NCI-H2081 treated with DMSO at 0.1 percent for 48 hours (cell line): ENCODE measurements at places on chromosomes 11 and 22.
A peak's percentile ranks its signal among the peaks of the same experiment; 100 is the strongest.

- no peak for DNase-seq
Observed at GRCh38 chr11:46698597-46698996, 1.8 kb downstream of the ARHGAP1 start.

GRCh38 chr11:118086913-118087768 lies at the start of gene SMIM35:
SMIM35 (minus strand) TSS chr11:118086963; CDS start chr11:118086757, 206 bp downstream.
- DNase-seq = no peak

GRCh38 chr11:28849053-28849452 lies 740.9 kb downstream of the METTL15 start:
- no peak for DNase-seq

GRCh38 chr22:11042116-11042515 lies 4485.9 kb upstream of the OR11H1 start:
- DNase-seq = no peak

DNA sequence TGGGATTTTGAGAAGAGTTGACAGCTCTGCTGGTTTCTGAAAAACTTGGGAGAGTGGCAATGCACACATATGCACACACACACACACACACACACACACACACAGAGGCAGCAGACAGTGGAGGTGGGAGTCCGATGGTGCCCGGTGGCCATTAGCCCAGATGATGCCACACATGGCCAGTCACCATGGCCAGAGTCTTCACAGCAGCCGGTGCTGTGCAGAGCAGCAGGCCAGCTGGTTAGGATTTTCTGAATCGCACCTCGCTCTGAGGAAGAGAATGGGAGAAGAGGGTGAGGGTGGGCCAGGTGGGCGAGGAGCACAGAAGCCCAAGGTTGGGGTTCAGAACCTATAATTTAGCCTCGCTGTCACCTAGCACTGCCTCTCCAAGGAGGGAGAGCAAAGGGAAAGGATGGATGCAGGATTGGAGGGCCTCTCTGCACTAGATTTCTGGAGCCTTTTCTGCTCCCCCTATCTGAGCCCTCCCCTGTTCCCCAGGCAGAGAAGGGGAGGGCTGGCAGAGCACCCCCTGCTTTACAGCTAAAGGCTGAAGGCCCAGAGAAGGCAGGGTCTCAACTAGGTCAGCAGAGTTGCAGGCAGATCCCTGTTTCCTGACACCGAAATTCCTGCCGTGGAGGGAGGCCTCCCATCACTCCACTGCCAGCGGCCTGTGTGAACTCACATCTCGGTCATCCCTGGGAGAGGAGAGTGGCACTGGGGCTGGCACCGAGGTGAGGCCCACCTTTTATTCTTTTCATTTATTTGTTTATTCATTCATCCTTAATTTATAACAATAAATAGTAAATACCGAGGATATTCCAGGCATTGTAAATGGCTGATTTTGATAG lies 25.8 kb upstream of the FXYD6 start:
- DNase-seq = no peak

DNA sequence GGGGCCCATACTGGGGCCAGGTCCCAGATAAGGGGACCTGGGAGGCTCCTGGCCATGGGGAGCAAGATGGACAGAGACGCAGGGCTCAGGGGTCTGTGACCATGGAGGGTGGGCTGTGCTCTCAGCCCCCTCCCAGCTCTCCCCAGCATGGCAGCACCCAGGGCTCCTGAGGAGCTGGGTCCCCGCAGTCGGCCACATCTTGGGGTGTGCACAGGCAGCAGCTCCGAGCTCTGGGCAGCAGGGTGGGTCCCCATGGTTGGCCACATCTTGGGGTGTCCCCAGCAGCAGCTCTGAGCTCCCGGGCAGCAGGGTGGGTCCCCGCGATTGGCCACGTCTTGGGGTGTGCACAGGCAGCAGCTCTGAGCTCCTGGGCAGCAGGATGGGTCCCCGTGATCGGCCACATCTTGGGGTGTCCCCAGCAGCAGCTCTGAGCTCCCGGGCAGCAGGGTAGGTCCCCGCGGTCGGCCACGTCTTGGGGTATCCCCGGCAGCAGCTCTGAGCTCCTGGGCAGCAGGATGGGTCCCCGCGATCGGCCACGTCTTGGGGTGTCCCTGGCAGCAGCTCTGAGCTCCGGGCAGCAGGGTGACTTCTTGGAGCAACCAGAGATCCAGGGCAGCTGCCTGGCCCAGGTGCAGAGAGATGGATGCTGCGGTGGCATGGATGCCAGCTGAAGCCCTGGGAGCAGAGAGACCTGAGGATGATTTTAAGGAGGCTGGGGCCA lies 18.3 kb upstream of the MUC5B start:
- no peak for DNase-seq

DNA sequence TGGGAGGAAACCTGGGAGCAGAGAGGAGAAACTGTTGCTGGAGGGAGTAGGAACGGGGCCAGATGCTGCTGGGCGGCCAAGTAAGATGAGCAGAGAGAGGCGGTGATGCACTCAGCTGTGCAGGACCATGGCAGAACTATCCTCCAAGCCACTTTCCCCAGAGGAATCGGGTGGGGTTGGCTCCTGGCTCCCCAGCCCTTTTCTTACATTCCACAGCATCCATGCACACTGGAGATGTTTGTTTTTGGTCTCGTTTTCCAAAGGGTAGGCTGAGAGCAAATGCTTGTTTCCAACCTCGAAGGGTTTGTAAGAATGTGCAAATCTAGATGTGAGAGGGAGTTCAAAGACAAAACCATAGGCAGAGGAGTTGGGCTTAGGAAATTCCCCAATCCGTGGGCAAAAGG lies 73.2 kb downstream of the DBX1 start:
- DNase-seq = no peak

- no peak for DNase-seq
Observed at GRCh38 chr11:98090861-98091505, 929.8 kb upstream of the CNTN5 start.

DNA sequence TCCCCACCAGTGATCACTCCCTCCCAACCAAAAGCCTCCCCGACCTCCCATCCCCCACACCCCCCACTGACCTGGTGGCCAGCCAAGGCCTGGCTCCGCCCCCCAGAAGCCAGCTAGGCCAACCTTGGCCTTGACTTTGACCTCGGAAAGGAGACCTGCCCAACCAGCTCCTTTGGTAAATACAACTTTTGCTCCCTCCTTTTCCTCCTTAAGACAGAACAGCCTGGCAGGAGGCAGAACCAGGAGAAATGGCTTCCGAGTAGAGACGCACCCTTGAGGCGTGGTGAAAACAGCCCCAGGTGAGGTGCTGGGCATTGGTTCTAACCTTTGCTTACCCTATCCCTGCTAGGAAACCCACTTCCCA lies 27.0 kb downstream of the PLEKHA7 start:
- no peak for DNase-seq

- DNase-seq = peak; percentile 71
Observed at GRCh38 chr22:17501679-17502285, 61.5 kb upstream of the SLC25A18 start.

GRCh38 chr22:47110817-47111443 lies 348.5 kb downstream of the TBC1D22A start:
- DNase-seq = no peak

DNA sequence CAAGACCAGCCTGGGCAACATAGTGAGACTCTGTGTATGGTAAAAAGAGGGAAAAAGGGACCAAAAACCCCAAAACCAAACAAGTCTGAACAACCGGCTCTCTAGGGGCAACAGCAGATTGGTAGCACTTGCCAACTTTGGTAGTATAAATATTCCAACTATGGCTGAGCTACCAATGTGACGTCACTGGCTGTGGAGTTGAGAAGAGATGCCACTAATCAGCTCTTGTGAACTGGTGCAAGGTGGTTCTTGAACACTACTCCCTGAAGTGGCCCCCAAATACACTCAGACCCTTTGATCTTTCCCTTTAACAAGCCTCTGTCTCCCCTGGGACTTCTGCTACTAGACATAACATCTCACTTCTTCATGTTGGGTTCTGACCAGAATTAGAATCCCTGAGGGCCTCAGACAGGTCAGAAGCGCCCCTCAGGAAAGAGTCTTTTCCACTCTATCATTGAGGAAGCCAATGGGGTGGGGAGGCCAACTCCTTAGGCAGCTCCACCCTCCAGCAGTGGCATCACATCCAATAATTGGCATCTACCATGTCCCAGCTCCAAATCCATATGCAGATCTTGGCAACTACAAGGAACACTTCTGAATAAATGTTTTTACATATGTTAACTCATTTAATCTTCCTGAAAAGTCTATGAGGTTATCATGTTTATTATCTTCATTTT lies 49.2 kb downstream of the RPL27A start:
- no peak for DNase-seq

GRCh38 chr22:21832291-21833290 lies 34.9 kb downstream of the MAPK1 start:
- DNase-seq = no peak

GRCh38 chr11:121452609-121453150 lies at the start of gene SORL1-AS1:
SORL1-AS1 (minus strand) TSS chr11:121452967.
- no peak for DNase-seq

GRCh38 chr11:117374316-117375055 lies 46.8 kb downstream of the CEP164 start:
- DNase-seq = no peak

DNA sequence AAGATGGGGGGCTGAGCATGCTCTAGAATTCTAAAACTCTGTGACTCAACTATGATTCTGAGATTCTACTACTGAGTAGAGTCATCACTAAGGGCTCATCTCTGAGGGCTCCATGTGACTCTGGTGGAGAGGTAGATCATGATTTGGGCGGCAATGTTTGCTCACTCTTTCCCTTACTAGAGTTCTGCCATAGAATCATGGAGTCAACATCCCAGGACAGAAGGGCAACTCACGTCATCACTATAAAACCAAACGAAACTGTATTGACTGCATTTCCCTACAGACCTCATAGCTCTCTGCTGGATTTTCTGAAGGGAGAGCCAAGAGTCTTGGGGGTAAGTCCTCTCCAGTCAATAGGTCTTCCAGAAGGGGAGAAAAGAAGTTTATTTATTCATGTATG lies at the start of gene MS4A14:
Gene MS4A14 (plus strand): TSS at position 78 of the 400 bp plus-strand sequence. CDS start 120 bp downstream, at position 198.
- DNase-seq = no peak

GRCh38 chr11:94181943-94182342 lies 53.3 kb downstream of the PANX1 start:
- DNase-seq = no peak

GRCh38 chr11:69352166-69352565 lies 58.2 kb downstream of the MYEOV start:
- no peak for DNase-seq

GRCh38 chr11:78110830-78111229 lies 28.6 kb downstream of the ALG8 start:
- no peak for DNase-seq

DNA sequence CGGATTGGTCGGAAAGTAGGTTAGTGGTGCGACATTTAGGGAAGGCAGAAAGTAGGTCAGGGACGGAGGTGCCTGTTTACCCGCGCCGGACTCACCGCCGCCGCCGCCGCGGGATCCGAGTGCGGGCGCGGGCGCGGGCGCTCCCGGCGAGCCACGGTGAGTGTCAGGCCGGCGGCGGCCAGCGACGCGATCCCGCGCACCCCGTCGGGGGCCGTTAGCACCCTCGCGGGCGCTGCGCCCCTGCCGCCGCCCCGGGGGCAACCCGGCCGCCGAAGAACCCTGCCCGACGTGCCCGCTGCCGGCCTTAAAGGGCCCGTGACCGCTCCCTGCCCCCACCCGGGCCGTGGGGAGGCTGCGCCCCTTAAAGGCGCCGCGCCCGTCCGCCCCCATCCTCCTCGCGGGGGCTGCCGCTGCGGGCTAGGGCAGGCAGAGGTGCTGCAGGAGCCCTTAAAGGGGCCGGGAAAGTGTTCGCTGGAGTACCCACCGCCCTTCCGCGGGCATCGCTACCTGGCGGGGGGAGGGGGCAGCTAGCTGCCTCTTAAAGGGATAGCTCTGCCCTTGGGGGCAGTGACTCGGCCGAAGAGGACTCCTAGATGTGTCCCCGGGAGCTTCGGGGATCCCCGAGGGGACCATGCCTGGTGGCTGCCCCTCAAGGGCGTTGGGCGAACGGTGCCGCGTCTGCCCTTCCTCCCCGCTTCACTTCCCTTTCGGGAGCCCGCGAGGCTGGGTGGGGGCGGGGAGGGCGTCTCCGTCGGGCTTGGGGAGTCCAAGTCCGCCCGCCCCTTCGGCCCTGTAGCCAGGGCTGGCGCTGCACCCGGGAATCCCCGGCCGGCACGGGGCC lies at the start of gene BMAL1:
Gene BMAL1 (plus strand): TSS at position 23 of the 841 bp plus-strand sequence. CDS start 76,519 bp downstream, outside the sequence.
- no peak for DNase-seq
